ENCODE measurements at places on chromosomes 1 and 21.
A peak's percentile ranks its signal among the peaks of the same experiment; 100 is the strongest.

GRCh38 chr1:166032572-166033371 is 134.0 kb downstream of the FAM78B start:
- DNase-seq: no peak

DNA sequence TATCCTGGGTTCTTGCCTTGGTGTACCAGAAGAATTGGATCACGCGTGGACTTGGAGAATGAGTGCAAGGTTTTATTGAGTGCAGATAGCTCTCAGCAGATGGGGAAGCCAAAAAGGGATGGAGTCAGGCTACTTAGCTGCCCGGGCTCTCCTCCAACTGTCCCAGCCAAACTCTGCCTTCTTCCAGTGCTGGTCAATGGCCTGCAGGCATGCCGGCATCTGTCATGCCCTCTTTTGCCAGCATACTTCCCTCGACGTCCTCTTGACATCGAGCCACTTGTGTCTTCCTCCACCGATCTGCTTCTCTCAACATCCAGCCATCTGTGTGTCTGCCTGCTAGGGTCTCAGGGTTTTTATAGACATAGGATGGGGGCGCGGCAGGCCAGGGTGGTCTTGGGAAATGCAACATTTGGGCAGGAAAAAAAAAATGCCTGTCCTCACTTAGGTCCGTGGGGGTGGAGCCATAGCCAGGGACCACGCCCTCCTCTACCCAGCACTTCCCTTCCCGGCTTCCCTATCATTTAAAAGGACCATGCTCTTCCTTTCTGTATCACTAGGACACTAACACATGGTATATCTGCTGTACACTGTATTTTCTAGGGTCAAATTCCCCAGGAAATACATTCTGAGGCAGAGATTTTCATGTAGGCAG is 47.0 kb upstream of the BCAR3 start:
- DNase-seq: no peak

DNA sequence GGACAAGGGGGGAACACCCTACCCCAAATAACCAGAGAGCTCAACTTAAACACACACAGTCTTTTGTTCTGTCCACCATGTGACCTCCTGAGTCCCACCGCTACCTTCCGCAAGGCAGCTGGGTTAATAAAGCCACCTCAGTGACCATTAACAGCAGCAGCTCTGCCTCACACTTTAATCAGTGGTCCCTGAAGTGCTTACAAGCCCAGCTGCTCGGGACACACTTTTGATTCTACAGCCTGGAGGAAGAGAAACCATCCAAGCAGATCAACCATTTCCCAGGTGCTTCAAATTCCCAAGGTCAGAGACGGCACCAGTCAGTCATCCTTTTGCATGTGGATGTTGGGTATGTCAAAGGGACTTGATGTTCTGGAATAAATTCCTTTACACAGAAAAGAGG is 70.1 kb downstream of the KCNJ15 start:
- DNase-seq: no peak

GRCh38 chr1:38724160-38725131 is 135.1 kb downstream of the RRAGC start:
- peak; percentile 53 for DNase-seq

DNA sequence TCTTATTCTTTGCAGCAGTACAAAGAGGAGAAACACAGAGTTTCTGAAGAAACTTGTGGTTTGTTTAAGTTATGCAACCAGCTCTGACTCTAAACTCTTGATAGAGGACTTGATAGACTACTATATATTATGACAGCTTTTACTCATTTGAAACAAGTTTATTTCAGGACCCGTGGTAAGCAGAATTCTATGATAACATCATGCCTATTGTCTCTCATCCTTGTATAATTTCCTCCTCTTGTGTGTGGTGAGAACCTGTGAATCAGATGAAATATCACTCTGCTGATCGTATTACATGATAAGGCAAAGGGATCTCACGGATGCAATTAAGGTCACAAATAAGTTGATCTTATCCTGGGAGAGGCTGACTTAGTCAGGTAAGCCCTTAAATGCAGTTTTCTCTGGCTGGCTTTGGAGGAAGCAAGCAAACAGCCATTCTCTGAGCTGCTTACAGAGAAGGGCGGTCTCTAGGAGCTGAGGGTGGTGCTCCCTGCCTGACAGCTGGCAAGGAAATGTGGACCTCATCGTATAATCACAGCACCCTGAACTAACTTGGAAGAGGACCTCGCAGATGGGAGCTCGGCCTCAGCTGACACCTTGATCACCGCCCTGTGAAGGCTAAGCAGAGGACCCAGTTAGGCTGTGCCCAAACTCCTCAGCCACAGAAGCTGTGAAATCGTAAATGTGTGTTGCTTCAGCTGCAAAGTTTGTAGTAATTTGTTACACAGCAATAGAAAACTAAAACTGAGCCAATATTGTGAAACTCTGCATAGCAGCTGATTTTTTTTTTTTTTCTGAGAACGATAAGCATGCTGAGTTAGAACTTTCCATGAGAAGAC is 151.1 kb upstream of the DPT start:
- no peak for DNase-seq

- DNase-seq: no peak
These were observed 7.7 kb downstream of the SERINC2 start for GRCh38 chr1:31420716-31421115.

- DNase-seq: no peak
These were observed 12.5 kb upstream of the AHDC1 start for GRCh38 chr1:27616441-27616840.

DNA sequence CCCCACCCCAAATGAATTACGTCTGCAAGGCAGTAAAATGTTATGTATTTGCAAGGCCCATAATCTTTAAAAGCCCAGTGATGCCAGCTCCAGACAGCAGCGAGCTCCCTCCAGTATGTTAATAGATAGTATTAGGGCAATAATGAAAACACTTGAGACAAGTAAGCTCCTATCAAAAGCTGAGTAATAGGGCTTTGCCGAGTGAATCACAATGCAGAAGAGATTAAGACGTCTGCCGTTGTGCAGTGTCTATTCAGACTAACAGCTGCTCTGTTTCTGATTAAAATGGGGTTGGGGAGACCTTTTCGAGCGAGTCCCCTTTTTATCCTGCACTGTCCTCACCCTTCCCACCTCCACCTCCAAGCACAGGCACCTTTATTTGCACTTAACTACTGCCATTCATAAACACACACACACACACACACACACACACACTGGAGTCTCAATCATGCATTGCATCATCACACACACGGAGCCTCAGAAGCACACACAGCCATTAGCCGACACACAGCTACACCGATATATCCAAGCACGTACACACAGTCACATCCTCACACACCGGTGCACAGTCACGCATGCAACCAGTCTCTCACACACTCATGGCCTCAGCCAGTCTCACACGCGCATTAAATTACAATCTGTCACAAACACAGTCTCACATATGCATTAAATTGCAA is 46.0 kb upstream of the FOXO6 start:
- DNase-seq: no peak

- no peak for DNase-seq
These were observed 3.3 kb upstream of the RPS6KA1 start for GRCh38 chr1:26526287-26526686.

GRCh38 chr1:117060441-117061317 is 553 bp downstream of the TTF2 start:
- DNase-seq: peak; percentile 75

GRCh38 chr1:245361951-245362350 is 207.2 kb downstream of the KIF26B start:
- DNase-seq: no peak

GRCh38 chr1:114216431-114217173 is 62.9 kb upstream of the SYT6 start:
- no peak for DNase-seq

- DNase-seq: no peak
These were observed 566 bp upstream of the ALG6 start for GRCh38 chr1:63366908-63367214.

DNA sequence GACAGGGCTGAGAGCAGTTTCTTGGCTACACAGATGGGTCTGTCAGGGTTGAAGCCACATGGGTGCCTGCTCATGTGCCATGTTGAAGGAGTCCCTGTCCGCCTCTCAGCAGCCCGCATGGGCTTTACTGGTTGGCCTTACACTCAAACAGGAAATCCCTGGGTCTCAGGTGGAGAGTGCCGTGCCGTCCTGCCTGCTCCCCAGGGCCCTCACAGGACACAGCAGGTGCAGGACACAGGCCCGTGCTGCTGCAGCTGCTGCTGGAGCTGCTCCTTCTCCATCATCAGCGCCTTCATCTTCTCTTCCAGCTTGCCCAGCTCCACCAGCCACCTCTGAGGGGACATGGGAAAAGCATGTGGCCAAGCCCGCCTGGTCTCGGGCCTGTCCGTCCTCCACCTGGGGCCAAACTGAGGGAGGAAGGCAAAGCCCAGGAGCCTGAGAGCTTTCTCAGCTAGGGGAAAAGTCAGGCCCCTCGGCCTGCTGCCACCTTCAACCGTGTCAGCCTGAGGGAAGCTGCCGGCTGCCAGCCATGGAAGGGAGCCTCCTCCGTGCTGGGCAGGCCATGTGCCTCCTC is 5.5 kb downstream of the SLFNL1 start:
- DNase-seq: no peak

Measured in hematopoietic multipotent progenitor cell treated with erythropoietin and hydrocortisone succinate and interleukin-3 and kit ligand, for 8 days (in vitro differentiated cells).